IMR-90 (cell line): ENCODE measurements at places on chromosomes 4 and X. TPM values are rescaled to one million over a fixed set of nuclear protein-coding genes. Genes with fewer than 3 reads are reported as not detected.

DUSP21 gene
- total RNA-seq: not detected in 2 replicates

CSAG3 gene
- not detected in 2 replicates for total RNA-seq

GRCh38 chr4:81424816-81425755 is 46.6 kb downstream of the RASGEF1B start:
- H3K27me3 ChIP-seq: no peaks in the 10 kb centered on the region
- H3K36me3 ChIP-seq: peaks cover 3% of the 10 kb centered on the region; the same call in 1 of the 2 replicates
- no peak overlapping the region for H3K4me3 ChIP-seq

DNA sequence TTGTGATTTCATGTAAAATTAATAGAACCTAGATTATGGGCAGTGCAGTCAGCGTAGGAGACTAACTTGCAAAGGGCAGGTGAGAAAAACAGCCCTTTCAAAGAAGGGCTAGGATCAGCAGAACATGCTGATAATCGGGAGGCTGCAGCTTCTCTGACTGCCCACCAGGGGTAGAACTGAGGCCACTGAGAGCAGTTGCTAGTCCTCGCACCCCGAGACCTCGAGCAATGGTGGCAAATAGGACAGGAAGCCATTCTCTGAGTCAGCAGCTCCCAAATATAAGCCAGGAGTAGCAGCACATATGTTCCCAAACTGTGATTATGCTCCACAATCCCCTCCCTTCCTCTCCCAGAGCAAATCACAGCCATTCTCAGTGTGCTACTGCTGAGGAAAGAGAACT is 186.5 kb downstream of the MSL3 start:
- no peaks in the 10 kb centered on the region for H3K27me3 ChIP-seq
- H3K36me3 ChIP-seq: no peaks in the 10 kb centered on the region
- peak; percentile 64 for DNase-seq
- H3K4me1 ChIP-seq: no peaks in the 10 kb centered on the region
- H3K4me3 ChIP-seq: no peak overlapping the region

DNA sequence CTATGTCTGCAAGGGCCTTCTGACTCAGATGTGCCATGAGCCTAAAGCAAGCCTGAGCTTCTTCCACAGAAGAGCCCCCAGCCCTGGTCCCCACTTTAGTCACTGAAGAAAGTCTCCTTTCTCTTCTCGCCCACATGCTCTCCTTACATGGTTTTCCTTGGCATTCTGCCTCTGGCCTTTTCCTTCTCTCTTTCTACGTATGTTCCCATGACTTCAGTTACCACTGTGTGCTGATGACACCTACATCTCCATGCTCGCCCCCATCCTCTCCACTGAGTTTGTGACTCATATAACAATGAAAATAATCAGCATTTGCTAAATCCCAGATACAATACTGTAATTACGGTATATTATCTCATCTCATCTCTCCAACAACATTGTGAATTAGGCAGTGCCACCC is 149.3 kb downstream of the AMMECR1 start:
- H3K4me1 ChIP-seq: peaks cover 6% of the 10 kb centered on the region
- DNase-seq: peak; percentile 92
- H3K27ac ChIP-seq: no peak overlapping the region
- no peak overlapping the region for H3K4me3 ChIP-seq
- no peaks in the 10 kb centered on the region; the same call in 1 of the 2 replicates for H3K27me3 ChIP-seq
- 0 out of 2 replicates have a peak, but pooled peaks cover 2% of the 10 kb centered on the region for H3K36me3 ChIP-seq

- H3K27ac ChIP-seq: no peak overlapping the region
- no peaks in the 10 kb centered on the region for H3K36me3 ChIP-seq
- H3K4me1 ChIP-seq: no peaks in the 10 kb centered on the region
- peak; percentile 76 for DNase-seq
- H3K4me3 ChIP-seq: no peak overlapping the region
- no peaks in the 10 kb centered on the region for H3K27me3 ChIP-seq
Observed at GRCh38 chr4:118206627-118207026, 146.2 kb downstream of the PRSS12 start.

DNA sequence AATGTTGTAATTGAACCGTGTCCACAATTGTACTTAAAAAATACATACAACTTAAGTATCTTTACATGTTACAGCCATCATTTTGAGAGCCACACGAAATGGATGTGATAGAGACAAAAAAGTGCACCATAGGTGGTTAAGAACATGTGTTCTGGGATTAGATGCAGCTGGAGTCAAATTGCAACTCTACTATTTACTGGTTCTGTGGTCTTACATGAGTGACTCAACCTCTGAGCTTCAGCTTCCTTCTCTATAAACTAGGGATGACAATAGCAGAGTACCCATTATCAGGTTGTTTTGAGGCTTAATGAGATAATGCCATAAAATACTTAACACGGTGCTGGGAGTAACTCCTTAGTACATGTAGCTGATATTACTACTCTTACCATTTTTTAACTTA is 130.4 kb downstream of the IDS start:
- no peak overlapping the region for H3K27ac ChIP-seq
- no peaks in the 10 kb centered on the region for H3K4me1 ChIP-seq
- H3K36me3 ChIP-seq: no peaks in the 10 kb centered on the region
- no peaks in the 10 kb centered on the region for H3K27me3 ChIP-seq
- H3K4me3 ChIP-seq: no peak overlapping the region
- no peak for DNase-seq

DNA sequence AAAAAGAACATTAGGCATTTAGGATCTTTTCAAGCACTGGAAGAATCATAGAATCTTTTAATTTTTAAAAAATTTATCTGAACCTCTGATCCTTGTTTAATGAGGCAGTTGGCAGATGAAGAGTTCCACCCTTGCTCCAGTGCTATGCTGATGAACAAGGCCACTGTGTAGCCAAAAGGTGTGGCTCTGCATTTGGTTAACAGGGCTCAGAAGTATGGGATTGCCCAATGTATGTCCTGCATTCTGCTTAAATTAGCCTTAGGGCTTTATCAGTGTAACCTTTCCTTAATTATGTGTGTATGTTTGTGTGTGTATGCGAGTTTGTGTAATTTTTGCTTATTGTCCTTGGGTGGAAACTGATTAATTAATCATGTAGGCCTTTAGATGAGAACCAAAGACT is 43.3 kb upstream of the PPM1K start:
- no peak overlapping the region for H3K27ac ChIP-seq
- H3K4me1 ChIP-seq: no peaks in the 10 kb centered on the region
- peaks cover 5% of the 10 kb centered on the region for H3K27me3 ChIP-seq
- H3K36me3 ChIP-seq: no peaks in the 10 kb centered on the region

DNA sequence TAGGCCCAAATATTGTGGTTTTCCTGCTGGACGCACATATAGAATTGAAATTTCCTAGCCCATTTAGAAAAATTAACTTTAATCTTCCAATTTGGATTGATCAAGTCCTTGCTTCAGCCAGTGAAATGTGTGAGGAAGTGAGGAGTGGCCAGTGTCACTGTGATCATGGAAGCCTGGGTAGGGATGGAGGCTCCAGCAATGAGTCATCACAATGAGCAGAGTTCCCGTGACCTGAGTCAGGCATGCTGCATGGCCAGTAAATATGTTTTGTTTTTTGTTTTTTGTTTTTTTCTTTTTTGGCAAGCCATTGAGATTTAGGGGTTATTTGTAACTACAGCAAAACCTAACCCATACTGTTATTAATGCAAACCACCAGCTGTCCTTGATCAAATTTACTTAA is 52.1 kb downstream of the IDS start:
- H3K27ac ChIP-seq: no peak overlapping the region
- H3K27me3 ChIP-seq: no peaks in the 10 kb centered on the region
- H3K4me1 ChIP-seq: no peaks in the 10 kb centered on the region
- peak; percentile 17 for DNase-seq

DNA sequence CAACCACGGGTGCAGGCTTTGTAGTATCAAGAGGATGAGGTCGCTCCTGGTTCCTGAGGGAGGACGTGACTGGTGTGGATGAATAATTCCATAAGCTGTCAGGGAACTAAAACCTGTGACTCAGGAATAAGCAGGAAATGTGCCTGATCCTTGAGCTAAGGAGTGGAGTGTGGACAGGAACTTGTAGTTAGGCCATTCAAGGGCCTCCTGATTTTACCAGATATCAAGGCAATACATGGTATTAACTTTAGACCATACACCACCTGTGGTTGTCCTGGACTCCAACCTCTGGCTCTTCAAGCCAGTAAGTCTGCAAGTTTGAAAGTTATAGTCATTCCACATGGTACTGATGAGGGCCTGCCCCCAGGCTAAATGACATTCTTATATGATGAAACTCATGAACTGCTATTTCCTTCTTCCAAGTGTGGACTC is 12.1 kb upstream of the ING2 start:
- no peaks in the 10 kb centered on the region for H3K36me3 ChIP-seq
- no peak overlapping the region for H3K4me3 ChIP-seq
- no peaks in the 10 kb centered on the region for H3K27me3 ChIP-seq
- H3K4me1 ChIP-seq: peaks cover 3% of the 10 kb centered on the region
- 0 out of 2 replicates have a peak overlapping the region, but pooled peaks have one; percentile 20 for H3K27ac ChIP-seq

DNA sequence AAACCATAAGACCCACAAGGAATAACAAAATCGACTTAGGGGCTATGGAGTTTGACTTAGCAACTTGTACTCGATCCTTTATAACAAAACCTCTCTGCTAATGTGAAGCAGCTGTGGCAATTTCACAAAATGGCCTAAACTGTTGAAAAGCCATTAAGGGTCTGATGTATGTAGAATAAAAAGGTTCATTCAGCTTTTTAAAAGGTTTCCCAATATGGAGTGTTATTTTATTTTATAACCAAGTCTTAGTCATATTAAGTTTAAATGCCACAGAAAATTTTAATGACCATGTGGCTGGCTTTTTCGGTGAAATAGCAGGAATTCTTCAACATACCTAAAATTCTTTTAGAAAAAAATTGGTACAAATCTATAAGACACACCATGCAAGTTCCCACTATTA is 291.8 kb upstream of the HAND2 start:
- H3K27ac ChIP-seq: no peak overlapping the region
- H3K27me3 ChIP-seq: peaks cover 3% of the 10 kb centered on the region
- H3K4me3 ChIP-seq: no peak overlapping the region
- no peaks in the 10 kb centered on the region for H3K36me3 ChIP-seq

GRCh38 chr4:177855507-177856197 is 413.4 kb upstream of the AGA start:
- no peak overlapping the region for H3K4me3 ChIP-seq
- H3K27ac ChIP-seq: no peak overlapping the region
- no peak for DNase-seq
- no peaks in the 10 kb centered on the region for H3K36me3 ChIP-seq

DNA sequence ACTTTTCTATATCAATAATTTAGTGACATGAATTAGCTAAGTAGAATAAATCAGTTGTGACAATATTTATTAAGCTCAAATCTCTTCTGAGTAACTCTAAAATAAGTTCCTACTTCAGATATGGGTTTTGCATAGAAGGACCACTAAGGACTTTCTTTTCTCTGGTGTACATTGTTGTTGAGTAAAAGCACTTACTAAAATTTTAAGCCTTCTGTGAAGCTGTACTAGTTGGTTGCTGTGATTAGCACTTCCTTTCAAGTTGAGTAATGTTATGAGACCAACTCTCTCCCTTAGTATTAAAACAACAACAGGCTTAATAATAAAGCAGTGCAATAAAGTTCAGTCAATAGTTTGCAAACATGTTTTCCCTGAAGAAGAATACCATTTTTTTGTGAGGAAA is 667.4 kb upstream of the NDST4 start:
- H3K27me3 ChIP-seq: no peaks in the 10 kb centered on the region
- no peaks in the 10 kb centered on the region for H3K4me1 ChIP-seq
- DNase-seq: no peak
- H3K4me3 ChIP-seq: no peak overlapping the region

DNA sequence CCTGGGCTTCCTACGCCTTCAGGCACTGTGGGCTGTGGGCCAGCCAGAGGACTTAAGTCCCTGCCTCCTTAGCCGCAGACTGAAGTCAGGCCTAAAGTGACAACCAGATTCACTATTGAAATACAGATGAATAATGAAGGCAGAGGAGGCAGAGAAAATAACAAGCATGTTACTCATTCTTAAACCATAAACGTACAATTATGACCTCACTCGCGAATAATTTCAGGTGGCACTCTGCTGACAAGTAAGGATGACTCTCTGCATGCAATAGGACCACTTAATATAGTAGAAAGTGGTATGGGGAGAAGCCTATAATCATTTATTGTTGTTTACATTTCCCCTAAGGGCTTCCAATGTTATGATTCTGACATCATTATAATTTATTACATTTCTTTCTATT is 409.2 kb upstream of the FGF13 start:
- no peaks in the 10 kb centered on the region for H3K4me1 ChIP-seq
- H3K27me3 ChIP-seq: no peaks in the 10 kb centered on the region
- H3K27ac ChIP-seq: no peak overlapping the region
- H3K4me3 ChIP-seq: no peak overlapping the region
- DNase-seq: no peak

DNA sequence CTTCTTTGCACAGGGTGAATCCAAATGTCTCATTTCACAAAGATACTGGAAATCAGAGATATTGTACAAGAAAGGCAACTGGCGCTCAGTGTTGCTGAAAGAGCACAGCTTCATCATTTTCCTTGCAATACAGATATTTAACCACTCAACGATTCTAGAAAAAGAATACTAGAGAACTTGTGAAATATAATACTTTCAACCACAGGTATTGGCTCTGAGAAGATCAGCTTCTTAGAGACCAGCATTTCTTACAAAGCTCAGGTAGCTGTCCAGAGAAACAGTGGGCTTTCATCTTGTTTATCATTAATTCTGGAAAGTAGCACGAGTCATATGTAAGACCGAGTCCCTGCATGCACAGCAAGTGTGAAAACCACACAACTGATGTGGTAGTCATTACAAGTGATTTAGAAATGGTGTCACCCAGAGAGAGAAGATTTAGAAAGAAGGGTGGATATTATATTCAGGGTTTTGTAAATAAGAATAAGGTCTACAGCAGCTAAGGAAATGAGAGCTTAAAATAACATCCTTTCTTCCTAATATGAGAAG is 7.8 kb upstream of the PPARGC1A start:
- H3K36me3 ChIP-seq: no peaks in the 10 kb centered on the region
- H3K27me3 ChIP-seq: no peaks in the 10 kb centered on the region
- no peaks in the 10 kb centered on the region for H3K4me1 ChIP-seq

DNA sequence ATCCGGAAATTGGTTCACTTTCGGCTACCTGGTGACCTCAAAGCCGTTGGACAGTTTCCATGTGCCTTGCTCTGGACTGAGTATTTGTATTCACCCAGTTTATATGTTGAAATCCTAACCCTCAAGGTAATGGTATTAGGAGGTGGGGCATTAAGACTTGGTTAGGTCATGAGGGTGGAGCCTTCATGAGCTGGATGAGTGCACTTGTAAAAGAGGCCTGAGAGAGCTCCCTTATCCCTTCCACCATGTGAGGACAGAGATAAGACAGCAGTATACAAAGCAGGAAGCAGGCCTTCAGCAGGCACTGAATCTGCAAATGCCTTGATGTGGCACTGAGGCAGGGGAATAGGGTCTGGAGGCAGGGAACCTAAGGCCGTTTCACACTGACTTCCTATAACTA is 5.3 kb upstream of the OPHN1 start:
- DNase-seq: no peak
- peaks cover 2% of the 10 kb centered on the region; the same call in 1 of the 2 replicates for H3K27me3 ChIP-seq
- H3K36me3 ChIP-seq: no peaks in the 10 kb centered on the region
- no peak overlapping the region for H3K27ac ChIP-seq

GRCh38 chr4:110970642-110971041 is 347.8 kb upstream of the PITX2 start:
- H3K27ac ChIP-seq: no peak overlapping the region
- no peaks in the 10 kb centered on the region for H3K36me3 ChIP-seq
- DNase-seq: peak; percentile 45
- H3K27me3 ChIP-seq: no peaks in the 10 kb centered on the region
- H3K4me1 ChIP-seq: no peaks in the 10 kb centered on the region
